WERI-Rb-1 (cell line): ENCODE measurements at places on chromosomes 3 and 15.

- DNase-seq = no peak
Observed at GRCh38 chr15:63232405-63232804, 43.0 kb downstream of the RAB8B start.

- no peak for DNase-seq
Observed at GRCh38 chr15:66679061-66679656, 22.9 kb upstream of the SMAD6 start.

DNA sequence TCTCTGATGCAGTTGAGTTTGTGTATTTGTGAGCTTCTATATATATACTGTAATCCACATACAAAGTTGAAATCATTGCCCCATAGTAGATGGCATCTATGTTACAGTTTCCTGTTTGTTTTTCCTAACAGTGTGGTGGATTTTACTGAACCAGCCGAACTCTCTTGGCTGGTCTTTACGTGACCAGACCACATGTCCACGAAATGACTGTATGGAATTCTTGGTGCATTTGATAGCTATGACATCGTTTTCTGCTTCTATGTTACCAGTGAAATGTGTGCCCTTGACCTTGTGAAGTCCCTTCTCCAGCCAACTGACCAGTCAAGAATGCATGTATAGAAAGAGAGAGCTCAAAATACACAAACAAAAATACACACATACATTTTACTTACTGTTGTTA is 1.8 kb downstream of the KCNMB2 start:
- no peak for DNase-seq

DNA sequence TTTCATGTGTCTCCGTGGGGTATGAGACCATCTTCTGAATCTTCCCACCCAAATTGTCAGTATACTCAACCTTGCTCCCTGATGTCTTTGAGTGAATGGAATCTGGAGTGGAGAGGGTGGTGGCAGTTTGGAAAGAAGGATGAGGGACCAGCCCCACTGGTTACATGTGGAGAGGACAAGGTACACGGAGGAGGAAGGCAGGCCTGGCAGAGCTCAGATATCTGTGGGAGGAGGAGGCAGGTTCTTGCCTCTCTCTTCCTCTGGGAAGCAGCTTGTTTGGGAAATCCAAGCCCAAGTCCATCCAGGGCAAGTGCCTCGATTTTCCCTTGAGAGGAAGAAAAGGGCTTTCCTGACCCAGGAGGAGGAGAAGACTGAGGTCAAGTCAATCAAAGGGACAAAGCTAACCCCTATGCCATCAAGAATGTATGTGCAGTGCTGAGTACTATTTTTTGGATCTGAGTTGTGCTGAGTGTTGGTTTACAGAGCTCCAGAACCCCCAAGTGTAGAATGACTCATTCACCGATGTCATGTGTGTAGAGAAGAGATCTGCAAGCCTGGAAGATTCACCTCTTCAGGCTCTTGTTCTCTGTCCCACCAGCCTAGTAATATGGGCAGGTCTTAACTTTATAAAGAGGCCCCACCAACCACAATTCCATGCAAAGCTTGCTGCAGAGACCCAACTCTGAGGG is 19.8 kb upstream of the LOXL1 start:
- DNase-seq = no peak

GRCh38 chr3:51975852-51976549 is 1.1 kb downstream of the ABHD14A start:
- DNase-seq = peak; percentile 87

DNA sequence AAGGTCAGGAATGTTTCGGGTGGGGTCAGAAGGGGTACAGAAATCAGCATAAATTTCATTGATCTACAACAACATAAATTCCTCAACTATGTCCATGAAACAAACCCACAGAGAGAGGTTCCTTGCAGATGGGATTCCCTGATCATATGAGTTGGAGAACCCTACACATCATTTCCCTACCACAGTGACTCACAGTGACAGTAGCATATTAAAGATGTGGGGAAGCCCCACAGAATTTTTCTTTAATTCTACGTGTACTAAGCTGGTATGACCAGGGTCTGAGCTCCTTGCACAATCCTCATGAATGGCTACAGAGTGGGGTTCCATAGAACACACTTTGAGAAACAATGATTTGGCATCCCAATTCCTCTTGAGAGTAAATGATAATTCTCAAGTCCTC is 116.9 kb upstream of the RAD18 start:
- DNase-seq = no peak

GRCh38 chr15:40825661-40826422 is 2.7 kb downstream of the PPP1R14D start:
- DNase-seq = no peak

GRCh38 chr3:55629432-55629831 is 142.3 kb upstream of the WNT5A start:
- DNase-seq = no peak

DNA sequence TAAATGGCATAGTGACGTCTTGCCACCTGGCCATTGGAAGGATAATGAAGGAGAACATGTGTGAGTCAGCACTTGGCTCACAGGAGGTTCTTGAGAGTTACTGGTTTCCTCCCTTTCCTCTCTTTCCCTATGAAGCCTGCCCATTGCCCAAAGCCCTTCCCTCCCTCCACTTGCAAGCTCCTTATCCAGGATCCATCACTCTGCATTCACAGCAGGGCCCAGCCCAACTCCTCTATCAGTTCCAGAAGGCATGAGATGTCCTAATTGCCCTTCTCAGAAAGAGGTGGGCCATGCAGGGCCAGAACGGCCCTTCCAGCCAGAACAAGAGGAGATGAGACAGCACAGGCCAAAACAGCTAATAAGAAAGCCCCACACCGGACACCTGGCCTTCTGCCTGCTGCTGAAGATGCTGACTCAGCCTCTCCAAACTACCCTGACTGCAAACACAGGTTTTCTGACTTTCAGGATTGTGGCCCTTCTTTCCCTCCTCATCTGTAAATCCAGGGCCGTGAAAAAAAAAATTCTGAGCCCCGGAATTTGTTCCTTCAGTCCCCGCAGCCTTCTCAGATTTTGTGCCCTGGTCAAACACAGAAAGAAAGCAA is 29.7 kb downstream of the HAPLN3 start:
- DNase-seq = no peak

DNA sequence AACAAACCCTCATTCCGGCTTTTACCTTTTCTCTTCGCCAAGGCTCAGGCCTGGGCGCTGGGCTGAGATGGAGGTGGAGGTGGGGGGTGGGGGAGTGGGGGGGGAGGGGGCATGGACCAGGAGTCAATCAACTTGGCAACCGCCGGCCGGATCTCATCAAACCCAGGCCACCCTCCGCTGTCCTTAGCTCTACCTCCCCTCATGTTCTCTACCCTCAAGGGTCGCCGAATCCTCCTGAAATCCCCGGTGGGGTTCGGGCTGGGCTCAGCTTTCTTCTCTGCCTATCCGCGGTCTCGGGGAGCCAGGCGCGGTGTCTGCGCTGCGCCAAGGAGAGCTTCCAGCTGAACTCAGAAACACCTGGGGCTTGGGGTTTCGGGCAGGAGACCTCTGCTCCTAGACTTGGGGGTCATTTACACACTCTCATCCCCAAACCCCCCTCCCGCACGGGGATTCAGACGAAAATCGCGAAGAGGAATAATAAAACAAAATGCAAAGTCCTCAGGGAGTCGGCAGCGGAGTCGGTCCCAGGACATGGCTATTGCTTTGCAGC is 2.5 kb downstream of the ONECUT1 start:
- DNase-seq = no peak

DNA sequence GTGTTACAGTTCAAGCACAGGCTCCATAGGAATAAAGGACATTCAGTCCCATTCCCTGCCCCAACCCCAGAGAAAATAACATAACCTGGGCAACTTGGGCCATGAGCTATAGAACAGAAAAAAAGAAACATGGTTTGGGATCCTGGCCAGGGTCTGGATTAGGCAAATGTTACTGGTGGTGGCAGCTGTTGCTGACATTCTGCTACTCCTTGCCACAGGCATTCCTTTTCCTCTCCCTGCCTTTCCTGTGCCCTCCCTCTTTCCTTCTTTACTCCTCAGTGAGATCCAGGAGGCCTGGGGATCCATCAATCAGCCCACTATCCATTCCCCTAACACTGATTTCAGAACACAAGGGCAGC is 129.1 kb downstream of the NTRK3 start:
- no peak for DNase-seq

GRCh38 chr15:50265620-50266019 is at the start of gene HDC:
Gene HDC (minus strand): TSS chr15:50265726. CDS start chr15:50265623, 103 bp downstream.
- no peak for DNase-seq

- DNase-seq = no peak
Observed at GRCh38 chr3:134216851-134217250, 33.8 kb downstream of the RYK start.

GRCh38 chr3:128247666-128248409 is 94.6 kb downstream of the EEFSEC start:
- DNase-seq = no peak

DNA sequence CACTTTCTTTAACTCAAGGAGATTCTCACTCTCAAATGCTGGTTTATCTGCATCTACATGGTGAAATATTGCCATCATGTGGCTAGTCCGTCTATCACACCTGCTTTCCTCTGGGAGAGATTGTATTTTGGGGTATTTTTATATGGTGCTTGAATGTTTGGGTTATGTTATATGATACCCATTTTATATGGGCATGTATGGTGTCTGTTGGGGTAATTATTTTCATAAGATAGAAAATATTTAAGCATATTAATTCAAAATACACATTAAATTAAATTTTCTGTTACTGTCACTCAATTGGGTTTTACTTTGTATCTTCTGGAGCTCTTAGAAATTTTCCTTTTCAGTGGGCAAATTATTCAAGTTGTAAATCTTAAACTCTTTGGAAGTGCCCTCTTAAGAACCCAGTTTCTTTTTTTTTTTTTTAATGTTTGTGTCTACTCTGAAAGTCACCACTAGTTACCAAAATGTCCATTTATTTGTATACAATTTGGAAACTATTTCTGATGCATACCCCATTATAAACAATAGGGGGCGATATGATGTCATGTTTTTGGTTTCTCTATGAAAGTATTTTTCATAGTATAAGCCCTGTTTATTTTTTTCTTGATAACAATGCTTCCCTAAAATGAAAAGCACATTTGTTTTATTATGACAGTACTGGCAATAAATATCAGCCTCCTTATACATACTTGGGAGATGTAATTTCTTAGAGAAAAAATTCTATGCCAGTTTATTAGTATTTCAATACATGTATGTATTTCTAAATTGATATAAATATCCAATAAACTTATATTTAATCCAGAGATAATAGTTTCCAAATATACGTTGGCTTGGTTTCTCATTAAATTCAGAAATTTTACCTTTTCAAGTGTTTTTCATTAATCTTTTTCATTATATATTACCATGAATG is 36.1 kb upstream of the PLSCR5 start:
- DNase-seq = peak; percentile 28

DNA sequence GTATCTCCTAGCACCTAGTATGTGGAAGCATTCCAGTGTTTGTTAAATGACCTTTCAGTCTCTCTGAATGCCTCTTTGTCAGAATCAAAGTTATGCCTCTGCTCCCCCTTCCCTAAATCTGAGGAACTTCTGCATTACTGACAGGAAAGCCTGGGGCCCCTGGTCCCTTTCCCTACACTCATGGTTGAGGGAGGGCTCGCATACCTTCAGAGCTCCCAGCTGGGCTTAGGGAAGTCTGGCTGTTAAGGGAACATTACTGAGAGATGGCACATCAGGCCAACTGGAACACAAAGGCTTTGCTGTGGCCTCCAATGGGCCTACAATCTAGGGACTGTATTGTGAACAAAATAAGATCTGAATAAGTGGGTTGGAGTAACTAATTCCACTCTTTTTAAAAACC is 10.3 kb downstream of the PKM start:
- no peak for DNase-seq

DNA sequence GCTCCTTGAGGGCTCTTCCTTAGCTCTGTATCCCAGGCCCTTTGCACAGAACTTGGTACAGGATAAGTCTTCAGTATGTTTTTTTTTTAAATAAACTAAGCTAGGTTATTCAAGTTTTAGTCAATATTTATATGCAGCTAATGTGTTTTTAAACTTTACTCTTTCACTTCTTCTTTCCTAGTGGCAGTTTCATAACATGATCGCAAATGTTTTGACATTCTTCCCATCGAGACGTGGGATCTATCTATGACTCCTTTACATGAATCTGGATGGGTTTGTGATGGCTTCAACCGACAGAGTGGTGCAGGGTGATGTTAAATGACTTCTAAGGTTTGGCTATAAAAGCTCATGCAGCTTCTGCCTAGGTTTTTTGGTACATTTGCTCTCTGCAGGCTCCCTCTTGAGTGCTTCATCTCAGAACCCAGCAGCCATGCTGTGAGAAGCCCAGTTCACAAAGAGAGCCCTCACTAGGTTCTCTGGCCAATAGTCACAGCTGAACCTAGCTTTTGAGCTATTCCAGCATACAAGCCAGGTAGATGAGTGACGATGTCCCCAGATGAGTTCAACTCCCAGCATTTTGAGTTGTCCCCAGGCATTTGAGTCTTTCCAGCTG is 13.5 kb upstream of the MECOM start:
- DNase-seq = no peak

GRCh38 chr15:39640665-39641064 is 59.8 kb downstream of the THBS1 start:
- DNase-seq = no peak

DNA sequence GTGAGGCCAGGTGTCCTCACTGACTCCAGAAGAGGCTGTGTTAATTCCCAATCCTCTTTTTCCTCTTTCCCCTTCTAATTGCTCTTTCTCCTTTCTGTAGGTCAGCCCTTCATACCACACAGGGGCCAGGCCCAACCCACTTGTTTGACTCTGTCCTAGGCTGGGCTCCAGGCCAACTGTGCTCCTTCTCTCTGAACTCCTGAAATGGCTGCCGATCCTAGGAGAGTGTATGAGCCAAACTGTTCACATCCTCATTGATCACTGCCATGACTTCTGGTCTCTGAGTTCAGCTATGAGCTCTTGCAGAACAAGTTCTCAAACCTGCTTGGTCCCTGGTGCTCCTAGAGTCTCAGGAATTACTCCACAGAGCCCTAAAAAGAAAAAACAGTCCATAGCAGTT is 145.1 kb downstream of the VGLL4 start:
- DNase-seq = no peak

DNA sequence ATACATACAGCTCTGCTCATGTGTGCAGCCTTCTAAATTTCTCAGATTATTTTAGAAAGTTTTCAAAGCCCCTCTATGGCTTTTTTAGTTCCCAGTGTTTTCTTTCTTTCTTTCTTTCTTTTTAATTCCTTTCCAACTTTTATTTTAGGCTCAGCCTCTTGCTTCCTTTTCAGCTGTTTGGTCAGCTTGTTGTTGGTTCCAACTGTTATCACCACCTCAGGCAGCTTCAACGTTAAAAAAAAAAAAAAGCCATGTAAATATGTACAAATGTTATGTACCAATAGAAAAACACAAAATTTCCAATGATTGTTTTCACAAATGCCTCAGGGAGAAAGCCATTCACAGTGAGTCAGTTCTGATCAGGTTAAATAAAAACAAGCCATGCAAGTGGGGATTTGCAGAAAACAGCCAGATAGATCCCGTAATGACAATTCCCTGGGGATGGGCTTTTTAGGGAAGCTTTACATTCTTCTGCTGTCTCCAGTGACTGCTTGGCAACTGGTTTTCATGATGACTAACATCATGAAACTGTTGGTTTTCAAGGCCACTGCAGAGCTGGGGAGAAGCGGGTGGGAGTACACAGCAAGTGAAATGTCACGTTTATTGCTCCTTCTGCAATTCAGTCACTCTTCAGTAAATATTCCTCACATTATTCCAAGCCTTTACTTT is 908.4 kb downstream of the EPHA3 start:
- DNase-seq = no peak

GRCh38 chr15:70523616-70524015 is 239.7 kb downstream of the UACA start:
- no peak for DNase-seq

- DNase-seq = no peak
Observed at GRCh38 chr15:90840954-90841353, 27.4 kb upstream of the FURIN start.

GRCh38 chr3:128780101-128780837 is 54.3 kb downstream of the RAB7A start:
- DNase-seq = no peak

GRCh38 chr3:45552031-45552793 is 42.3 kb upstream of the LIMD1 start:
- no peak for DNase-seq
